Hindlimb muscle (tissue), 1 donor: ENCODE measurements at places on chromosomes 12 and 14.

DNA sequence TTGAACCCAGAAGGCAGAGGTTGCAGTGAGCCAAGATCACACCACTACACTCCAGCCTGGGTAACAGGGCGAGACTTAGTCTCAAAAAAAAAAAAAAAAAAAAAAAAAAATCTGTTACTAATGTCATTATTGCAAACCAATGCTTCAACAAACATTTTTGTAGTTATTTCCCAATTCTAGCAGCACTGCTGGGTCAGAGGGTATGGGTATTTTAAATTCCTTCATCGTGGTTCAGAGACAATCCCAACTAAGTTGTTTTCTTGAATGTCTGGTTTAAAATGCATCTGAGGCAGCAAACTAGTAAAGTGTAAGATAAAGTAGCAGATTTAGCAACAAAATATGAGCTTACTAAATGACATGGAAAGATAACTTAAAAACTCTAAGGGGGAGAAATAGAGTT lies 65.6 kb downstream of the FERMT2 start:
- DNase-seq: no peak

DNA sequence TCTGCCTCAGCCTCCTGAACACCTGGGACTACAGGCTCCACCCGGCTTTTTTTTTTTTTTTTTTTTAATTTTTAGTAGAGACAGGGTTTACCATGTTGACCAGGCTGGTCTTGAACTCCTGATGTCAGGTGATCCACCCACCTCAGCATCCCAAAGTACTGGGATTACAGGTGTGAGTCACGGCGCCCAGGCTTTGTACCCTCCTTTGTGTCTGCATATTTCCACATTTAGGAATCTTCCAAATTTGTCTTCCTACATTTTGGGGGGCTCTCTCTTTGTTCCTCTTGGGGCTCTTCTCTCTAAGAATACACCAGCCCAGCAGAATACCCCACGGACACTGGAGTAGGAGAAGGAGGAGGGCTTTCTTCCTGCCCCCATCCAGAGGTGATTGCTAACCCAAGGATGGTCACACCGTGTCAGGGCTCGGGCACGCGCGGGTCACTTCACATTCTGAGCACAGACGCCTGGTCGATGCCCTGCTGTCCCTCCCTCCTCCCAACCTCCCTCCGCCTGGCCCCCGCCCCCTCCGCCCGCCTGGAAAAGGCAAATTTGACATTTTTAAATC lies 2.1 kb upstream of the DNAJC22 start:
- DNase-seq: no peak

- no peak for DNase-seq
Measured at GRCh38 chr12:81866081-81866480, 106.9 kb upstream of the PPFIA2 start.

GRCh38 chr12:120668868-120669840 lies 17.8 kb upstream of the MLEC start:
- peak; percentile 32 for DNase-seq

DNA sequence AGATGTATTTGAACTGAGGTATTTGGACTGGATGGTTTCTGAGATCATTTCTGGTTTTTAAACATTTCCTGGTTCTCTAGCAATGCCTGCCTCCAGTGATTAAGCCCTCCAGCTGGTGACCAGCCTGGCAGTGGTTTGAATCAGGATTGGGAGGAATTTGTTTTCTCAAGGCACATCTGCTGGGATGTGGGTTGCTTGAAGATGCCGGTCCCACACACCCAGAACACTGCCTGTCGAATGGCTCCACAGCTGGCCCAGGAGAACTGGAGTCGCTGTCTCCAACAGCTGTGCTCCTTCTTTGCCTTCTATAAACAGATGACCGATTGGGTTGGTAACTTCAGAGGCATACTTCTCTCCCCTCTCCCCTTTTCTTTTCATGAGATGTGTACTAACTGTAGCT lies 258.0 kb upstream of the DDHD1 start:
- no peak for DNase-seq

GRCh38 chr14:100261621-100262020 lies 22.7 kb downstream of the YY1 start:
- DNase-seq: no peak
